Heart right ventricle (tissue), 16 donors: ENCODE measurements at places on chromosomes 7 and 10. TPM values are rescaled to one million over a fixed set of nuclear protein-coding genes. Genes with fewer than 3 reads are reported as not detected.

DNA sequence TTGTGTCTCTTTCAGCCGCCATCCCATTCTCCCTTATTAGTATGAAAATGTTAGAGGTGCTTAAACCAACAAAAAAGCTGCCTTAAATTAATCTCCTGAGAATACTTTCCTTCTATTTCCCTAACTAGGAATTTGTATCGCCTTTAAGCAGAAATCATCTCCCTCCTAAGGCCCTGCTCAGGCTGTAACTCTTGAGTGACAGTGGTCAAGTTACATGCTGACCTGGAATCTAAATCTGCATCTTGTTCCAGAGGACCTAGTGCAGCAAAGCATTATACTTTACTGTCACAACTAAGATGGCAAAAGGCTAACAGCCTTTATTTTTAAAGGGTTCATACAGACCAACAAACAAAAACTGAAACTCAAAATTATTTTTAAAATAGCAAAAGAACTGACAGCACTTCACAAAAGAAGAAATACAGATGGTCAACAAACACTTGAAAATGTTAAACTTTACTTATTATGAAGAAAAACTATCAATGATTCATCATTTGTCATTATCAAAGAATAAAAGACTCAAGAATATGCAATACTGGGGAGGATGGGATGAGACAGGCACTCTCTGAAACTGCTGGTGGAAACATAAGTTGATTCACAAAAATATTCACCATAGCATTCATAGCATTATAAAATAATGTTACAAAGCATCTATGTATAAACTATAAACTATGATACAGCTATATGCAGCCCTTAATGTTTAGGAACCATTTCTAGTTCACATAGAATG, 11.0 kb downstream of the CYREN start:
- no peak overlapping the region for H3K4me3 ChIP-seq
- no peak for DNase-seq
- peaks cover 53% of the 10 kb centered on the region for H3K4me1 ChIP-seq
- H3K36me3 ChIP-seq: peaks cover 4% of the 10 kb centered on the region

DNA sequence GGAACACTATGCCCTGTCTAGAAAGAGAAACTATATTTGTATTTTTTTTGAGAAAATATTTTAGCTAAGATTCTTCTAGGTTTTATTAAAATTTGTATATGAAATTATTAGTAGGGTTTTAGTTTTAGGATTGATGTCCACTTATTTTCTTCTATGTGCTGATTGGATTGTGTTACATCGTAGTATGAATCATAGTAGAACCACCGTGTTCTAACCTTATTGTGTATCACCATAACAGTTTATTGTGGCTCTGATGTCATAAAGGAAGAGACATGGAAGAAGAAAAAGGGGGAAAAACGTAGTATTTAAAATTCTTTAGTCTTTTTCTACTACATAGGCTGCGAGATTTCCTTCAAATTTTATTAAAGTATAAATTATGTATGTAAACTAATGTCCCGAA, 1.9 kb downstream of the AGBL3 start:
- H3K27me3 ChIP-seq: no peaks in the 10 kb centered on the region
- H3K27ac ChIP-seq: no peak overlapping the region
- no peaks in the 10 kb centered on the region for H3K36me3 ChIP-seq

DNA sequence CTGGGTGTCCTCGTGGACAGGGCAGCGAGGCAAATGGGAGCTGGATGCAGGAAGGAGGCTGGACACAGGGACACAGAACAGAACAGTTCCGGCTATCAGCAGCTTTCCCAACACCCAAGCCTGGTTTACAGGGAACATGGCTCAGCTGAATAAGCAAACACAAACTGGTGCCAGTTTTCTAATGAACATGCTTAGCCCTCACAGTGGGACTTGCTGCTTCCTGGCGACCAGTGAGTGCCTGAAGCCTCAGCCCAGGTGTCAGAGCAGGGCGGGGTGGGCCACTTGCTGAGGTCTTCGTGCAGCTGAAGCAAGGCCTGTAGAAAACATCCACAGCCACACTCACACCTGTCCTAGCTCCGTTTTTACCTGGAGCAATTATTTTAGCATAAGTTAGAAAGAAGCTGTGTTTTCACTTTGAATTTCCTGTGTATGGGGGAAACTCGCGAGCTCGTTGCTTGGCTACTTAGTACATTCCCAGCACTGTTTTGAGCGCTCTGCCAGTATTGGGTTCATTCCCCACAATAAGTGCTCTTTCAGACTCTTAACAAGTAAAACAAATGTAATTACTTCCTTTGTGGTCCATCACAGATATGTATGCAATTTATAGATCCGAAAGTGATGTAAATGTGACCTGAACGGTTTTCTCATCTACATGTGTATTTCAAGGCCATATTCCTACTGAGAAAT, 261.2 kb upstream of the SHH start:
- H3K27me3 ChIP-seq: peaks cover 5% of the 10 kb centered on the region
- no peaks in the 10 kb centered on the region for H3K36me3 ChIP-seq
- H3K4me1 ChIP-seq: no peaks in the 10 kb centered on the region
- DNase-seq: no peak
- H3K27ac ChIP-seq: no peak overlapping the region
- H3K4me3 ChIP-seq: no peak overlapping the region

DNA sequence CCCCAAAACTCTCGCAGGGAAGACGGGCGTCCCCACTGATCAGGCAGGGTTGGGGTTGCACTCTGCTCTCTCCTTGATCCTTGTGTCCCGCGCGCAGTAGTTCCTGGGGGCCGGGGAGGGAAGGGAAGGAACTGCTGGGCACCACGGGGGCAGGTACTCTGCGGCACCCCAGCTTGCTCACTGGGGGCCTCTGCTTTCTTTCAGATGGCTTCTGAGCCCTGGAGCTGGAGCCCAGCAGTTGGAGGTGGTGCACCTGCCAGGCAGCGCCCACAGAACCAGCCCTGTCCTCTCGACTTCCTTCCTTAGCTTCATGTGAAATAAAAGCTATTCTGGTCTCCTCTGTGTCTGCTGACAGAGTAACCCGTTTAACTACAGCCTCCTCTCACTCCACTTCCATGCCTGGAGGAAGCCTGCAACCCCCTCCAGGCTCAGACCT, 12.2 kb downstream of the PLAC9 start:
- DNase-seq: no peak
- peak overlapping the region; percentile 16 for H3K27ac ChIP-seq
- H3K27me3 ChIP-seq: no peaks in the 10 kb centered on the region
- peaks cover 38% of the 10 kb centered on the region for H3K4me1 ChIP-seq

- no peaks in the 10 kb centered on the region for H3K27me3 ChIP-seq
- H3K27ac ChIP-seq: no peak overlapping the region
- H3K36me3 ChIP-seq: peaks cover 32% of the 10 kb centered on the region
- H3K4me1 ChIP-seq: no peaks in the 10 kb centered on the region
- DNase-seq: peak; percentile 38
Observed at GRCh38 chr7:111756687-111757178, 194.4 kb upstream of the IMMP2L start.

DNA sequence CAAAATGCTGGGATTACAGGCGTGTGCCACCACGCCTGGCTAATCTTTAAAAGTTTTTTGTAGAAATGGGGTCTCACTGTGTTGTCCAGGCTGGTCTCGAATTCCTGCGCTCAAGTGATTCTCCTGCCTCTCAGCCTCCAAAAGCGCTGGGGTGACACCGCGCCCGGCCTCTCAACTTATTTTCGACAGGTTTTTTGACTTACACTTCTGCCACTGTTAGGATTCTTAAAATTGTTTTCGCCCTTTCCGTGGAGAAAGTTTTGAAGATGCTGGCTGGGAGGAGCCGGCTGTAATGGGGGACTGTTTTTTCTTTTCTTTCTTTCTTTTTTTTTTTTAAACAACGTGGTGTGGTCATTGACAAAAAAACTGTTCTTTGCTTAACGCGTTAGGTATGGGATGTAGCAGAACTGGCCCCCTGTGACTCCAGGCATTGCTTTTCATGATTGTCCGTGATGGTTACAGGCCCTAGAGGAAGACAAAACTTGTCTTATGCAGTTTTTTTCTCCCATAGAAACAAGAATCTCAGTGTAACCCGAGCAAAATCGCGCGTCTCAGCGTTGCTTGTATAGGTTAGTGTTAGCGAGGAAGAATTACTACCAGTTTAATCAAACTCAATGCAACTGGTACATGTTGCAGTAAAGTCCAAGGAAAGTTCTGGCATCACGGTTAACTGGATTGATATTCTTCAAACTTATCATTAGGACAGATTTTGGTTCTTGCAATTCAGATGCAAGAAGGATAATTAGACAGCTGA, 72.2 kb downstream of the DAGLB start:
- peak overlapping the region; percentile 96 for H3K27ac ChIP-seq
- peak overlapping the region; percentile 97 for H3K4me3 ChIP-seq
- no peak for DNase-seq
- no peaks in the 10 kb centered on the region for H3K27me3 ChIP-seq
- H3K36me3 ChIP-seq: peaks cover 22% of the 10 kb centered on the region
- H3K4me1 ChIP-seq: peaks cover 54% of the 10 kb centered on the region

- no peak overlapping the region for H3K27ac ChIP-seq
- no peak for DNase-seq
- no peaks in the 10 kb centered on the region for H3K36me3 ChIP-seq
- H3K4me3 ChIP-seq: no peak overlapping the region
Observed at GRCh38 chr10:78359640-78360091, 326.0 kb downstream of the RPS24 start.

DNA sequence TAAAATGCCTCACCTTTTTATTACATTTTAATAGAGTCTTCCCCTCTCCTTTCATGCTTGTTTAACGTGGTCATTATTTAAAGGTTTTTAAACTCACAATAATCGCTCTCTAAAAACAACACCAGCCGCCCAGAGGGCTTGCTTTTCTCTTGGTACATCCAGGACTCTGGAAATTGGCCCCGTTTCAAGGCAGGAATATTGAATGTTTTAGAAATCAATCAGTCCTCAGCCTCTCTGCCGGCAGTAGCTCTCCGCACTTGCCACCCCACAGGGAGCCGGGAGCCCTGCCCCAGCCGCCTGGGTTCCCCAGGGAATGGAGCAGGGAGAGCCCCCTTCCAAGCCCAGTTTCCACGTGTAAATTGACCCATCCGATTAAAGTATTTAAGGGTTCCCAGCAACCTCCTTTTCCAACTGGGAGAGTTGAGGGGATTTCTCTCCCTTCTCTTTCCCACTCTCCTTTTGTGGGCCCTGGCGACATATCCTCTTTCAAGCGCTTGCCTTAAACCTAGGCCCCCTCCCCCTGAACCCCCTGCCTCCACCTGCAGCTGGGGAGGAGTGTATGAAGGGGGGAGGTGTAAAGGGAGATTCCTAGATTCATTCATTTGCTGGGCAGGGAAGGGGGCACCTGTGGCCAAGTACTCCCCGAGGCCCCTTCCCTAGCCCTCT, 1.9 kb downstream of the FGF8 start:
- H3K27ac ChIP-seq: no peak overlapping the region
- peaks cover 28% of the 10 kb centered on the region for H3K4me1 ChIP-seq
- DNase-seq: no peak

DNA sequence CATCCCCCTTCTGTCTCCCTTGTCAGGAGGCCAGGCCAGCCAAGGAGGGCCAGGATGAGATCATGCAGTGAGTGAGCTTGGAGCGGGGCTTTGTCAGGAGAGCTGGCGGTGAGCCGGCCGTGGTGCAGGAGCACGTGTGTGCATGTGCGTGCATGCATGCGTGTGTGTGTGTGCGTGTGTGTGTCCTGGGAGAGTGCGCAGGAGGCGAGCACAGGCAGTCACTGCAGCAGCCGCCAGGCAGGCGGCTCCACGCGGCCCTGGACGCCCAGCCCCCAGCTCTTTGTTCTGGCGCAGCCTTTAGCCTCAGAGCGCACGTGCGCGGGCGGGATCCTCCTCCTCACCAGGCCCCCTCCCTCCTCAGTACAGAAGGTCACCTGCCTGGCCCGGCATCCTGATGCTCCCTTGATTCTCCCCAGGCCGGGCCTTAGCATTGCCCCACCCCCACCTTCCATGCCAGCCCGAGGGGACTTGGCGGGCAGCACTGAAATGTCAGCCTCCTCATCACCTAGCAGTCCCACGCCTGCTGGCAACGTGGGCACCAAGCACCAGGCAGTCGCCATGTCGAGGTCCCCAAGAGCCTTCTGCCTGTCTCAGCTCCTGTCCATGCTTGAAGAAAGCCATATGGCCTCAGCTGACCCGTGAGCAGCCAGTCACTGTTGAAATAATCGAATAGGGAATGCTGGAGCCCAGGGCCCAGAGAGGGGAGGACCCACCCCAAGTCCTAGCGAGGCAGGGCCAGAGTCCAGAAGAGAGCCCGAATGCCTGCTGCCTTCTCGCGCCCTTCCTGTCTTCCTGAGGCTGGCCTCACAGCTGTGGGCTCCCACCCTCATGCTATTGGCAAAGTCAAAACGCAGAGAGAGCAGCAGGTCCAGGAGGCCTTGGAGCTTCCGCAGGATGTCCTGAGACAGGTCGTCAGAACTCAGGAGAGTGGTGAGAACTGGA, 125.9 kb upstream of the PPIF start:
- peak; percentile 80 for DNase-seq
- H3K4me3 ChIP-seq: no peak overlapping the region
- H3K27ac ChIP-seq: peak overlapping the region; percentile 75
- no peaks in the 10 kb centered on the region for H3K27me3 ChIP-seq
- no peaks in the 10 kb centered on the region for H3K36me3 ChIP-seq

DNA sequence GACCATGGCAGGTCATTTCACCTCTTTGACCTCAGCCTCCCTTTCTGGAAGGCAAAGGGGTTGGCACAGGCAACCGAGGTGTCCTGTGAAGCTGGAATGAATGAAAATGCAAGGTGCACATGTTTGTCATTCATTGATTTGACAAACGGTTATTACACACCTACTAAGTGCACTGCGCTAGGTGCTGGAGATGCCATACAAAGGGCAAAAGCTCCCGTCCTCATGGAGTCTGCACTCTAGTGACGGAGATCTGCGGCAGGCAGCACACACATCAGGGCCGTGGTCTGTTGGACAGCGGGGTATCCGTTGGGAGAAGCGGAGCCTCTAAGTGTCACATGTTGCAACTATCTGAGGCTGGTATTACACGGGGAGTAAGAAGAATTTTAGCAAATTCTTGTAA, 44.2 kb downstream of the PRF1 start:
- H3K4me1 ChIP-seq: peaks cover 43% of the 10 kb centered on the region
- no peak overlapping the region for H3K27ac ChIP-seq
- H3K36me3 ChIP-seq: peaks cover 13% of the 10 kb centered on the region
- no peak for DNase-seq
- no peaks in the 10 kb centered on the region for H3K27me3 ChIP-seq

- DNase-seq: peak; percentile 81
- peaks cover 34% of the 10 kb centered on the region for H3K36me3 ChIP-seq
- H3K27me3 ChIP-seq: no peaks in the 10 kb centered on the region
- H3K4me3 ChIP-seq: peak overlapping the region; percentile 91
Observed at GRCh38 chr10:67884842-67885670, 600 bp downstream of the SIRT1 start.

The TACC2 gene
- total RNA-seq: 266 TPM

The ZNF467 gene
- 4.7 TPM for total RNA-seq

The FEZF1 gene
- not detected for total RNA-seq

The POMZP3 gene
- 5.9 TPM for total RNA-seq

The UBE2D1 gene
- total RNA-seq: 62.2 TPM

The RTKN2 gene
- total RNA-seq: 0.30 TPM
